ENCODE measurements at places on chromosomes 2 and 18.

GRCh38 chr18:7946734-7947377, 379.7 kb downstream of the PTPRM start:
- peak; percentile 15 for DNase-seq

GRCh38 chr2:105409717-105410116, 10.9 kb upstream of the FHL2 start:
- no peak for DNase-seq

DNA sequence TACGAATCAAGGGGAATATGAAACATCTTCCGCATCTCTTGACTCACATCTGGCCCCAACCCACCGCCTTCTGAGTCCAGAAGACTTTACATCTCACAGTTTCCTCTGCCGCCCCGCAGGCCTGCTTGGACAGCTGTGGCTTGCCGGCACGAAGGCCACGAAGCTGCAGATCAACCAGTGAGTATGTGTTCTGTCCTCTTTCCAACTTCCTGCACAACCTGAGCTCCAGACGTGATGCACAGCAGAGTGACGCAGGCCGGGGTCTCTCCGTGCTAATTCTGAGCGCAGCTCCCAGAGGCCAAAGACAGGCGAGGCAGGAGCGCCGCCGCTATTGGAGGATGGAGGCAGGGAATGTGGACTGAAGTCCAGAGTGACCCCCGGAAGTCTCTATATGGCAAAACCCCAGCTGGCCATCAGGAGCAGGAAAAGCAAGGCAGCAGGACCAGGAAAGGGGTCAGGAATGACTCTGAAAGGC, 93.5 kb downstream of the ZCCHC2 start:
- no peak for DNase-seq

GRCh38 chr2:178066890-178067669, 5.5 kb downstream of the PDE11A start:
- no peak for DNase-seq

DNA sequence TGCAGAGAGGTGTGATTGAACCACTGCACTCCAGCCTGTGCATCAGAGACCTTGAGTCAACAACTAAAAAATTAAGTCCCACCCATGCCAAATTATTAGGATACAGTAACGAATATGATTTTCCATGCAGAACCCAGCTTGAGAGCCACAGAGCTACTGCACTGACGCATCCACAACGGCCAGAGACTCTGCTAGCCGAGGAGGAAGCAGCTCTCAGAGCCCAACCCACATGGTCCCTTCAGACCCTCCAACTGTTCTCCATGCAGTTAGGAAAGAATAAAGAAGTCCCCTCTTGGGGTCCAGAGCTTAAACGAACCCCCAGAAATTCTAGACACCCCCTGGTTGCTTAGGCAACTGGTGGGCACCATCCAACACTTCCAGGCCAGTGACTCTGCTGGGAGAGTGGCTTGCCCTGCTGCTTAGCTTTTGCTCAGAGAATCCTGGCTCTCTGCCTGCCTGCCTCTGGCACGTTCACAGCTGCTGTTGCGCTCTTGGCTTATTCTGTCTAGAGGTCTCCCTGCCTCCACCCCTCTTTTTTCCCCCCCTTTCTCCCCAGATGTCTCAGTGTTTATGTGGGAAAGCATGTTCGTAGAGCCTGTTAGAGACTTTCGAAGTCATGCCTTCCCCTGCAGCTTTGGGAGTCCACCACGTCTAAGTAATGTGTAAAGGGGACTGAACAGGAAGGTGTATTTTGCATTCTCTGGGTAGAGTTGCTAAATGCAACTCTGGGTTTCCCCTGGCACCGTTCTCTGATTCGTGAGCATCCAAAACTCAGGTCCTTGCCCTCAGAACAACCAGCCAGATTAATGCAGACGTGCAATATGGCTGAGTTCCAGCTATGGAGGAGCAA, 26.0 kb upstream of the SP3 start:
- DNase-seq, result no peak

Data from activated CD4-positive, alpha-beta T cell treated with anti-CD3 and anti-CD28 coated beads for 4 hours (primary cell).